ENCODE measurements at places on chromosomes 6 and 20.

- no peak for DNase-seq
Measured at GRCh38 chr20:16666272-16666671, 63.6 kb upstream of the SNRPB2 start.

DNA sequence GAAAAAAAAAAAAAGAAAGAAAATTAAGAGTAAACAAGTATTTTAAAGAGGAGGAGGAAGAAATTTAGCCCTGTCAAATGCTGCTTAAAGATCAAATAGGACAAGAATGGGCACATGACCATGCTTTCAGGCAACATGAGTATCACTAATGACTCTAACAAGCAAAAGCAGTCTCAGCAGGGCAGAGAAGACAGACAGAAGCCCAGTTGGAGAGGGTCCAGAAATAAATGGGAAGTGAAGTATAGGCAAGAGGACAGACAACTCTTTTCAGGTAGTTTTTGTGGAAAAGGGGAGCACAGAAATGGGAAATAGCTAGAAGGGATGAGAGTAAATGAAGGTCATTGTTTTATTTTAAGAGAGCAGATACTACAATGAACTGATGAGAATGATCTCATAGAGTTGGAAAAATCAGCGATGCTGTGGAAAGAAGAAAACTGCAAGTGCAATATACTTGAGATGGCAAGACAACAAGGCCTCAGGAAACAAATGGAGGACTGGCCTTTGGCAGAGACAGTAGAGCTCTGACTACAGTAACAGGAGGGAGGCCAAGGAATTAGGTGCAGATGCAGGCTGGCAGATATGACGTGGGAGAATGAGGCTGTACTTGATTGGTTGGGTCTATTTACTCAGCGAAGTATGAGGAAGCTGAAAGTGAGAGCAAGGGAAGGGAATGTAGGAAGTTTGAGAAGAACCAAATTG, 40.3 kb downstream of the KIF6 start:
- DNase-seq: no peak

DNA sequence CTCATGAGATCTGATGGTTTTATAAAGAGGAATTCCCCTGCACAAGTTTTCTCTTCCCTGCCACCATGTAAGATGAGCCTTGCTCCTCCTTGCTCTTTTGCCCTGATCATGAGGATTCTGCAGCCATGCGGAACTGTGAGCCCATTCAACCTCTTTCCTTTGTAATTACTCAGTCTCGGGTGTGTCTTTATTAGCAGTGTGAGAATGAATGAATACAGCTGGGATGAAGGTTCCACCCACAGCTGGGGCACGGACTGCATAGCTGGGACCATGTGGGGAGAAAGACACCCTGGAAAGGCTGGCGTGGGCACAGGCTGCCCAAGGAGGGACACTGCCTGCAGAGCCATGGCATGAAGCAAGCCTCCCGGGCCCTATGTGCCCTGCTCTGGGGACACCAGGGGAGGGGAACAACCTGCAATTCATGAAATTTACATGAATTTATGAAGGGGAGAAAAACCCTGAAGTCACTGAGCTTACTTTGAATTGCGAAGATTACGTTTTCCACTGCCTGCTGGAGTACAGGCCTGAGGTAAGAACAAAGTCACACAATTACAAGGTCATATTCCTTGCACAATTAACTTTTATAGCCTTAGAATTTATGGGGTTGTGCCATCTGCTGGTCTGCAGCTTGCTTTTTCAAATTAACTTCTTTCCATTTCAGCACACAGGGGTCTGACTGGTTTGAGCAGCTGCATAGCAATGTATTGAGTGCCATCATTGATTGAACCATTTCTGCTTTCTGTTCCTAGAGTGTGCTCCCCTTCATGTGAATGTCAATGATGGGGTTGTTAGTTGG, 46.2 kb downstream of the SLC22A1 start:
- no peak for DNase-seq

DNA sequence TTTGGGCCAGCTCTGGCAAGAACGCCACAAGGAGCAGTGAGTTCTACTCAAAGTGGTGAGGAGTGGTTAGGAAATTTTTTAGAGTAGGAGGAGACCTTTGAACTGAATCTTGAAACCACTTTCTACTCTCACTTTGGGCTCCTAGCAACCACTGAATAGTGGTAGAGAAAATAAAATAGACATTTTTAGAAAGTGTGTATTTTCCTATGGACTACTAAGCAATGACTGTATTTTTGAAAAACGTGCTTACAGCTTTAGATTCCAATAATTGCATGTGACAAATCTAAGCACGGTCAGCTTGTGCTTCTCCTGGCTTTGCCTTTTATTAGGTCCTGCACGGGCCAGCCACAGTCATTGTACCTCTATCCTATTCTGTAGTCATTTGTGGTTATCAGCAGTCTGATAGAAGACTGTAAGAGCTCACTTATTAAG, 8.7 kb upstream of the IFNGR1 start:
- DNase-seq: no peak

DNA sequence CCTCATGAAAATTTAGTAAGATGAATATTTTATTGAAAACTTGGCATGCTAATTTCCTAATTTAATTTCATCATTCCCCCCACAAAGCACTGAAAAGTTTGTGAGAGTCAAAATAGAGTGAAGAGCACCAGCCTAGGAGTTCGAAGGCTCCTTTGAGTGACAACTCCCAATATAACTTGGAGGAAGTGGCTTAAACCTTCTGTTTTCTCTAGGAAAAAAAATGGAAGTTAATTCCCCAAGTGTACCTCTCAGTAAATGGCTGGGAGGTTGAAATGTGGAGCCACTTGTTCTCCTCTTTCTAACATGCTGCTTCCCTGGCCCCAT, 107.3 kb downstream of the MAP3K7 start:
- no peak for DNase-seq

DNA sequence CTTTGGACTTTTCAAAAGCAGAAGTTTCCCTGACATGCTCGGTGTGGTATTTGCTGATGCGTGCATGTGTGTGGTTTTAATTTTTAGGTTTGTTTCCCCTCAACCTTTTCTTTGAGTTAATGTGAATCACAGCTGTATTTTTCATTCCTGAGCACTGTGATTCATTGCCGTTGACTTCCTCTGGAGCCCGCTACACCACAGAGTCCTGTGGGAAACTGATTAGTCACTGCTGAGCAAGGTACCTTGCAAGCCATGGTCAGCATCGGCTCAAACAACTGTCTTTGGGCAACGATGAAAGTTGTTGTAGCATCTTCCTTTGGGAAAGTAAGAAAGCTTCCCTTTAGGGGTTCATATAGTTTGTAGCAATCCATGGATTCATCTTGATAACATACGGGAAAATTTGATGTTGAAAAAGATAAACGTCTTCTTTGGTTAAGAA, 57.5 kb downstream of the RIN2 start:
- DNase-seq: no peak

DNA sequence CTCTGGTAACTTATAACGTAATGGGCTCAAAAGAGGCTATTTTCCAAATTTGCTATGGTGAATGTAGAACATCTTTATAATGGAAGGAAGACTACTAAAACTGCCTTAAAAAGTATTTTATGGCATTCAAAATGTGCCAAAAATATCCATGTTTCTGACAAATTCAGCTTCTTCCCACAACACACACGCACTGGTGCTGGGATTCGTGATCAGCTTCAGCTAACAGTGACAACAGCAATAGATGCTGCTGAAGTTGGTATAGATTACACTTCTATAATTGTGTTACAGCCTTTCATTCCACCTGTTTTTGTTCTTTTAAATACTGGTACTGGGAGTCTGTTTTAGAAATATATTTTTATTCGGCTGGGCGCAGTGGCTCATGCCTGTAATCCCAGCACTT, 19.0 kb downstream of the NUDT3 start:
- DNase-seq: no peak

- DNase-seq: no peak
Measured at GRCh38 chr6:37125774-37126492, 44.0 kb upstream of the PIM1 start.
